ENCODE measurements at places on chromosomes 13 and 19. TPM values are rescaled to one million over a fixed set of nuclear protein-coding genes. Genes with fewer than 3 reads are reported as not detected.

Gene IQCN
- total RNA-seq: 8.4 TPM

Gene UPF1
- total RNA-seq: 112 TPM

Gene KIR2DL4
- not detected for total RNA-seq

Gene ZNF154
- 60.5 TPM for total RNA-seq

Gene CGB3
- not detected for total RNA-seq

Gene ZNF541
- 0.85 TPM for total RNA-seq

Gene SYNE4
- 4.7 TPM for total RNA-seq

Gene RASIP1
- not detected for total RNA-seq

Gene IRGC
- total RNA-seq: not detected

Gene SELENOV
- total RNA-seq: not detected
